PC-9 (cell line): ENCODE measurements at places on chromosomes 5 and 9.
A peak's percentile ranks its signal among the peaks of the same experiment; 100 is the strongest.

- DNase-seq: peak; percentile 56
Measured at GRCh38 chr9:129077236-129077635, 3.7 kb upstream of the DOLPP1 start.

DNA sequence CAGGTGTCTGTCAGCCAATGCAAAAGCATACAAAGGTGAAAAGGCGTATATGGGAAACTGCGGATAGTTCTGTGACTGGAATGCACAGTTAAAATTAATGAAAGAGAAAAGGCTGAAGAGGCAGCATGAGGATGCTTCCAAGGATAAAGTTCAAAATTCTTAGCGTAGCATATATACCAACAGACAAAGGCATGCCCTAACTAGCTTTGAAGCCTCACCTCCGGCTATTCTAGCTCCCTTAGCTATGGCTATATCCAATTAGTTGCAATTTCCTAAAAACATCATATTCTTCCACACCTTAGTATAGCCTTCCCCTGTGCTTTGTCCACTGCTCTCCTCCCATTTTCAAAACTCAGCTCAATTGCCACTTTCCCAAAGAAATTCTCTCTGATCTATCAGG is 1.4 kb upstream of the DNAJA1 start:
- DNase-seq: no peak

GRCh38 chr5:124234022-124234769 is 512.2 kb downstream of the ZNF608 start:
- no peak for DNase-seq

DNA sequence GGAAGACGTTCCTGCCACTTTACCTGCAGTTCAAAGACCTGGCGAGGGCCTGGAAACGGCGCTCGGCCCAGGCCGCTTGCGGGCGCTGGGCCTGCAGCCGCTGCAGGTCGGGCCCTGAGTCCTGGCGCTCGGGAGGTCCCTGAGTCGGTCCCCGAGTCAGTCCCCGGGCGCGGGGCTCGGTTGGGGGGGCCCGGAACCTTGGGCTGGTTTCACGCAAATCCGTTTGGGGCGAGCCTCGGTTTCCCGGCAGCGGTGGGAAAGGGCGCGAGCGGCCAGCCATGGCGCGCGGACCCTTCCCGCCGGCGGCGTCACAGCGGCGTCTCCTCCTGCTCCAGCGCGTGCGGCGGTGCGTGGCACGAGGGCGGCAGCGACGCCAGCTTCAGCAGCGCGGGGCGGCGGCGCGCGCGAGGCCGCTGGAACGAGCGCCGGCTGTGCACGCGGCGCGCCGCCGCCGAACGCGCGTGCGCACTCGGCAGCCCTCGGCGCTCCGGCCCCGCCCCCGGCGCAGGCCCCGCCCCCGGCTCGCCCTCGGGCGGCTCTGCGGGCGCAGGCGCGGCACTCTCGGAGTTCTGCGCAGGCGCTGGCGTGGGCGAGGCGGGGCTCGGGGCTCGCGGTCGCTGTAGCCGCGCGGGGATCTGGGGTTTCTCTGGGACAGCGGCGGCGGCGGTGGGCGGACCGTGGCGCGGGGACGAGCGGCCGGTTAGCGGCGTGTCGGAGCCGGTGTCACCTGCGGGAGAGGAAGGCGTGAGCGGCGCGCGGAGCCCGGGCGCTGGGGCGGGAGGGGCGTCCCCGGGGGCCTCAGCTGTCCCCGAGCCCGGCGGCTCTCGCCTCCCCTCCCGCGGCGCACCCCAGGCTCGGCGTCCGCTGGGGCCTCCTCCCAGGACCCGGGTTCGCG is 29.9 kb downstream of the EXOC3 start:
- DNase-seq: peak; percentile 65

- DNase-seq: no peak
Measured at GRCh38 chr5:80784451-80784850, 129.7 kb upstream of the DHFR start.

DNA sequence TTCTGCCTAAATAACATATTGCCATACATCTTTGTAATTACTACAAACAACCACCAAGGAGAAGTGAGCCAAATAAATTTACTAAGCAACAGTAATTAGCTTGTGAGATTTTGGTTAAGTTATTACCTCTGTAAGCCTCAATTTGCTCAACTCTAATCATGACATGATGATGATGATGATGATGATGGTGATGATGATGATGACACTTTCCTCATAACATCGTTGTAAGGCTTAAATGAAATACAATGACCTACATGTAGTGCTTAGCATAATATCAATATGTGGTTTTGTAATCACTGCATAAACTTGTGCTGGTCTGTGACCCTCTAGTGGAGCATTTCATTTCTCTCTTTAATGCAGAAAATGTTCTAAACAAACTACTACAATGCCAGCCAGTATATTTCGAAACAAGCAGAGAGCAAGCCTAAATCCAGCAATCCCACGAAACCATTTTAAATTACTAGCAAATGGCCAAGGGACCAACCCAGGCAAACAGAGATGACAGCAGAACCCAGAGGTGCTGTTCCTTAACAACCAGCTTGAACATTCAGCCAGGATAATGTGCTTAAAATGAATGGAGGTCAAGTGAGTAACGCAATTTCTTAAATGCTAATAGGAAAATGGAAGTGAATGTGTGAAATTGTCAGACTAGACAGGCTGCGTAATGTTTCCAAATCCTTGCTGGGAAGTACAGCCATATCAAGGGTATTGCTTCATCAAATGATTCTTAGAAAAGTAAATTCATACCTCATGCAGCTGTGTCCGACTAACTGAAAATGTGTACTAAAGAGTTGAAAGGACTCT is 281.9 kb upstream of the PUM3 start:
- no peak for DNase-seq

DNA sequence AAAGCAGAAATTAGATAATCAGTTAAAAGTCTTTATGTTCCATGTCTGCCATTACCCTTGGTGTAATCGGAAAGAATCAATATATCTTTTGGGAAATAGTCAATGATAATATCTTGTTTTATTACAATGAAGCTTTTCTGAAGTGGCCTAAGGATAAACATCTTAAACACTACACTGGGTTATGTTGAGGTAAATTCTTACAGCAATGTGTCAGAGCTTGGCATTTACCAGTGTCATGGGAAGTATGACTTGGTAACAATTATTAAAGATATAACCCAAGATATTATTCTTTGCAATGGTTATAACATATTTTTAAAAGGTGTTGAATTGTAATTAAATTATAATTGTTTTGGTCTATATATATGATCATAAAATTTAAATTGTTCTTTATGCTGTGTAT is 84.7 kb downstream of the CFAP95 start:
- DNase-seq: no peak

GRCh38 chr5:67287510-67288268 is 91.1 kb upstream of the CD180 start:
- no peak for DNase-seq

- DNase-seq: no peak
Measured at GRCh38 chr9:113712053-113712452, 164.1 kb upstream of the ZNF618 start.

GRCh38 chr9:104675611-104676010 is 18.7 kb upstream of the OR13D1 start:
- DNase-seq: no peak

GRCh38 chr9:97840521-97840920 is 12.5 kb upstream of the FOXE1 start:
- DNase-seq: no peak

GRCh38 chr5:148806520-148806931 is 19.9 kb upstream of the ADRB2 start:
- no peak for DNase-seq

DNA sequence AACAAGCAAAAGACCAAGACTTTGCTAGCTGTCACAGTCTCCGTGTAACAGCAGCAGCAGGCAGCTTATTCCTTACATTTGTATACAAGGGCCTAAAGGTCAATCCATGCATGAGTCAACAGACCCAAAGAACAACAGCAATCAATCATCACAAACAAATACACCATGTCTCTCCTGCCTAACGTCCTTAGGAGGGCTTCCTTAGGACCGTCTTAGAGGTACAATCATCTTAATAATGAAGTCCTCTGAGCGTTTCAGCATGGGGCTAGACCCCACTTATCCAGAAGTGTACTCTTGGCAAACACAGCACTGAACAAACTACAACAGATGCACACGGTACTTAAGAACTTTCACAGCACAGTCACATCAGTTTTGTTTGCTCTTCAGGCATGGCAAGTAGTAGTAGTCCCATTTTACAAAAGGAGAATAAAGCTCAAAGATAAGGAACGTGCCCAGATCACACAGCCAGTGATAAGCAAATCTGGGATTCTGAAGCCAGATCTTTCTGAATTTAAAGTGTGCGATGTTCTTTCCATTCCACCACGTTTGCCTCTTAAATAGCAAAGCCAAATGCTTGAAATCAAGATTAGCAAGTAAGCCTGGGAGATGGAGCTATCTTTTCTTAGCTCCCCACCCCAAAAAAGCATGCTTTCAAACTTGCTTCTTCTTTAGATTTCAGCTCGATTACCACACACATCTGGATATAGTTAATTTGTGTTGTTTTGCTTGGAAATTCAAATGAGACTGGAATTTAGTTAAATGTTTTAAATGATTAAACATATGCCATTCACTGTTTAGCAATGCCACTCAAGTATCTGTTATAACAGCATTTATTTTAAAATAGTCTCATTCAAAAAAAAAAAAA is 24.2 kb downstream of the PSMB7 start:
- peak; percentile 74 for DNase-seq

GRCh38 chr9:127714020-127714750 is 1.3 kb downstream of the PTRH1 start:
- DNase-seq: no peak

DNA sequence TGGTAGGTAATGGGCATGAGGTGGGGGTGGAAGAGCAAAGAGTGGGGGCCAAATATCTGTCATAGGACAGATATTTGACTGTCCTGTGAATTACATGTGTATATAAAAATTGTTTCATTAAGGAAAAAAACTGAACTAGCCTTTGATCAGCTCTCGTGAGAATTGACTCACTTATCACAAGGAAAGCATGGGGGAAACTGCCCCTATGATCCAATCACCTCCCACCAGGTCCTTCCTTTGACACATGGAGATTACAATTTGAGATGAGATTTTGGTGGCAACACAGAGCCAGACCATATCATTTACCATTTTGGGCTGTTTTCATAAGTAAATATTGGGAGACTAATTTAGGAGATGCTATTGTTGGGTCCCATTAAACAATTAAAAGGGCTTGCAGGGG is 63.2 kb upstream of the FYB1 start:
- DNase-seq: no peak

GRCh38 chr9:108093773-108094675 is 604.5 kb upstream of the KLF4 start:
- DNase-seq: peak; percentile 79

- no peak for DNase-seq
Measured at GRCh38 chr9:91917436-91917835, 32.6 kb downstream of the ROR2 start.

- peak; percentile 97 for DNase-seq
Measured at GRCh38 chr9:130927995-130928900, 10.8 kb downstream of the FIBCD1 start.

DNA sequence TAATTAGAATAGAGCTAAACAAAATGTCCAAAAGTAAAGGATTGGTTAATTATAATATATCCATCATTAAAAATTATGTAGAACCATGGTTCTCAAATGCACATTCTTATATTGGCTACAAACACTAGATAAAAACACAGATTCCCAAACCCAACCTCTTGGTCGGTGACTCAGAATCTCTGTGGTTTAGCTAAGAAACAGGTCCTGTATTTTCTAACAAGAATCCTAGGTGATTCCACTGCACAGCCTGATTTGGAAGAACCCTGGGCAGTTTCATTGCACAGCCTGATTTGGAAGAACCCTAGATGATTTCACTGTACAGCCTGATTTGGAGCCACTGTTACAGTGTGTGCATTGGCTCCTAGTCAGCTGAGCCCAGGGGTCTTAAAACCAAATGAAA is 67.9 kb downstream of the KIAA1958 start:
- DNase-seq: no peak

GRCh38 chr9:68458918-68459317 is 81.8 kb downstream of the TMEM252 start:
- no peak for DNase-seq

DNA sequence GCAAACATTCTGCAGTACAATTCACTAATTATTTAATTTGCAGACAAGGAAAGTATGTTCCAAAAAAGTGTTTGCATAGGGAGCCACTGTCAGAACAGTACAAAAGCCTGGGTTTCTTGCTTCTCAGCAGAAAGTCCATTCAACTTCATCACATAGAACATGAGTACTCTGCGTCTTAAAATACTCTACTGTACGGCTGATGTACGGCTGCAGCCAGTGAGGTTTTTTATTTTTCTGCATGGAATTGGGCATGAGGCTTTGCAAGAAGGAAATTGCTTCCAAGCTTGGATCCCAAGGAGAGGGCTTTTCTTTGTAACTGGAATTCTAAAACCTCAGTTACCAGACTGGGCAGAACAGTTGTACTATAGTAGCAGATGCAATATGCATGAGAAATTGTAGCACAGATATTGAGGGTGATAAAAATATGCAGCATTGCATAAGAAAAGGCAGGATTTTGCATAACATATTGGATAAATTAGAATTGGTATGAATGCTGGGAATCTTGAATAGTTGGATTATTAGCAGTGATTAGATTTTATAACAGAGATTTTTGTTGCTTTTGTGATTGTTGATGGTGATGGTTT is 178.1 kb upstream of the CDH9 start:
- DNase-seq: no peak

DNA sequence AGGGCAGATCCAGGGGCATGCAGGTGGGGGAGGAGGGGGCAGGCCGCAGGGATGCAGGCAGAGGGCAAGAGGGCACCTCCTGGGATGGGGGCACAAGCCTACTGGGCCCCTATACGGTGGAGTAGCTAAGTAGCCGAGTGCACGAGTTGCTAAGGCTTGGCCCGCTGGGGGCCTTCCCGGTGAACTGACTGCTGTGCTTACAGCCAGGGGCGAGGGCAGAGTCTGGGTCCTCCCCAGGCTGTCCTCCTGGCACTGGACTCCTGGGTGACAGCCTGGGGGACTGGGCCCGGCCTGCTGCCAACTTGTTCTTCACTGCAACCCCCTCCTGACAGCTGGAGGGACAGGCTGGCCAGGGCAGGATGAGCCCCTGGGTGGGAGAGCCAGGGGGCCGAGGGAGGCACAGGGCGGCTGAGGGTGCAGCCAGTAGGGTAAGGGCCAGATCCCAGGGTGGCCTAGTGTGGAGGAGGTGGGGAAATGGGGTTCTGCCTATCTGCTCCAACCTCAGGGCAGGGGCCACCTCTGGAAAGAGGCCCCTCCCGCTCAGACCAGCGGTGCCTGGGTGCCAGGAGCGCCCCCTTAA is 1.7 kb upstream of the EGFL7 start:
- DNase-seq: no peak

- no peak for DNase-seq
Measured at GRCh38 chr5:145947581-145947980, 11.2 kb downstream of the SH3RF2 start.

DNA sequence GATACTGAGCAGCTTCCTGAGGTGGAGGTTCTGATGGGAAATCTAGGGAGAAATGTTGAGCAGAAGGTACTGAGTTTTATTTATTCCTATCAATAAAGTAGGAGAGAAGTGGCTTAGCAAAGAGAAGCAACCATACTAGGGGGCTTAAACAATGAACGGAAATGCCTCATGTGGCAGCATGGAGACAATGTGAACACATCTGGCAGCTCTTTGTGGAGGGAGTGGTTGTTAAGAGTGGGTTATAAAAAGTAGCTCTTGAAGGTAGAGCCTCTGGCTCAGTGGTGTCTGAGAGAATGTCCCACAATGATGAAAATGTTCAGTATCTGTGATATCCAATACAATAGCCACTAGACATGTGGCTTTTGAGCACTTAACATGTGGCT is 52.7 kb upstream of the EQTN start:
- no peak for DNase-seq
